ENCODE measurements at places on chromosomes 6 and 20. TPM values are rescaled to one million over a fixed set of nuclear protein-coding genes. Genes with fewer than 3 reads are reported as not detected.

GSTA2 gene
- total RNA-seq, result not detected

ADGRF4 gene
- total RNA-seq, result not detected

GSTA3 gene
- total RNA-seq, result not detected

PEDS1 gene
- 22.6 TPM for total RNA-seq

SLC44A4 gene
- total RNA-seq, result 0.60 TPM

NRM gene
- total RNA-seq, result 15.0 TPM

MRPS18A gene
- total RNA-seq, result 26.1 TPM

WFDC2 gene
- 1.5 TPM for total RNA-seq

C20orf141 gene
- total RNA-seq, result not detected

DNA sequence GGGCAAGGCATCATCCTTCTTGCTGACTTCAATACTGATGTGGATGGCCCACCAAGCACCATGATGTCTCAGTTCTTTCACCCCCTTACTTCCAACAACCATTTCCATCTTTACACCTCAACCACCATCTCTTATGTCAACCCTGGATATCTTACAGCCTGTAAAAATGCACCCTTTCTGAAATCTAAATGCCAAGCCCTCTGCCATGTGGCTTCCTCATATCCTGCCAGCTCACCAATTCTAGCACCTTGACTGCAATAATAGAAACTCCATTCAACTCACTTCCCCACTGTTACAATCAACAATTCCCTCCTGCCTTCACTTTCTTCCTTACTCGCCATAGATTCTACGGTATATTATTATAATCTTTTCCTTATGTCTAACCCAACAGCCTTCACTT is 57.9 kb downstream of the LY86 start:
- no peak overlapping the region for H3K27ac ChIP-seq
- no peaks in the 10 kb centered on the region for H3K4me1 ChIP-seq
- H3K4me3 ChIP-seq, result no peak overlapping the region
- no peaks in the 10 kb centered on the region for H3K36me3 ChIP-seq

DNA sequence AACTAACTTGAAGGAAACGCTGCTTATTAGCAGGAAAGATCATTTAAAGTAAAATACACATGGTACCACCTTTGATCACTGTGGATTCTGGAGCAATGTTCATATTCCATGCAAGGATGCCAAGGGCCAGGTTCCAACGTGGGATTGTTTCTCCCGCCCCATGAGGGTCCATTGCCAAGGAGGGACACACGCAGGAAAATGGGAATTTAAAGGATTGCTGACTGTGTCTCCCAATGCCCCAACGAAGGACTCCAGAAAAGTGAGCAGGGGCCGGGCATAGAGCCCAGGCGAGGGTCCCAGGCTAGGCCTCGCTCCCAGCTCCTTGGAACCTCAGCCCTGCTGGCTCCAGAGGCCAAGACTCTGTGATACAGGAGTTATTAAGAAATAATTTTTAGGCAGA is 111.2 kb downstream of the DACT2 start:
- no peak overlapping the region for H3K4me3 ChIP-seq
- H3K27me3 ChIP-seq, result no peaks in the 10 kb centered on the region
- no peaks in the 10 kb centered on the region for H3K36me3 ChIP-seq
- DNase-seq, result no peak
- H3K4me1 ChIP-seq, result no peaks in the 10 kb centered on the region
- H3K27ac ChIP-seq, result no peak overlapping the region

- H3K36me3 ChIP-seq, result no peaks in the 10 kb centered on the region
- H3K27me3 ChIP-seq, result no peaks in the 10 kb centered on the region
- no peaks in the 10 kb centered on the region for H3K4me1 ChIP-seq
- H3K4me3 ChIP-seq, result peak overlapping the region; percentile 12
Measured at GRCh38 chr20:33667245-33667675, 517 bp downstream of the ACTL10 start.

DNA sequence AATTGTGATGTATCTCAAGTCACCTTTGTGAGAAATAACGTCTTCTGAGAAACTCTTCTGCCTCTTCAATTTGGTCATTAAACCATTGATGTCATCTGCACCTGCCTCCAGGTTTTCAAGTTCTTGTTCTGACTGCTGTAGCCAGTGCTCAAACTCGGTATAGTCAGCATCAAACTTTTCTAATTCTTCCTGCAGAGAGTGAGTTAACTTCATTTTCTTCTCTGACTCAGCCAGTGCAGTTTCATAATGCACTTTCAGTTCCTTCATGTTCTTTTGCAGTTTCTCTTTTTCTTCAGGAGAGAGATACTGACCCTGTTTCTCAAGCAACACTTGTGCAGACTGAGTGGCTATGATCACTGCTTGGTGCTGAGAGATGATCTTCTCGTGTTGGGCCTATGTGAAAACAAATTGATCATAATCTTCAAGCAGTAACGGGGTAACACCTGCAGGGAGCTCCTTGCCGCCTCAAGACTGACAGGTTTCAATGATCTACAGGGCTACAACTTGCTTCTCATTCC is 48.8 kb downstream of the DST start:
- H3K27me3 ChIP-seq, result no peaks in the 10 kb centered on the region
- no peak for DNase-seq
- H3K36me3 ChIP-seq, result peaks cover 6% of the 10 kb centered on the region
- H3K4me1 ChIP-seq, result no peaks in the 10 kb centered on the region

DNA sequence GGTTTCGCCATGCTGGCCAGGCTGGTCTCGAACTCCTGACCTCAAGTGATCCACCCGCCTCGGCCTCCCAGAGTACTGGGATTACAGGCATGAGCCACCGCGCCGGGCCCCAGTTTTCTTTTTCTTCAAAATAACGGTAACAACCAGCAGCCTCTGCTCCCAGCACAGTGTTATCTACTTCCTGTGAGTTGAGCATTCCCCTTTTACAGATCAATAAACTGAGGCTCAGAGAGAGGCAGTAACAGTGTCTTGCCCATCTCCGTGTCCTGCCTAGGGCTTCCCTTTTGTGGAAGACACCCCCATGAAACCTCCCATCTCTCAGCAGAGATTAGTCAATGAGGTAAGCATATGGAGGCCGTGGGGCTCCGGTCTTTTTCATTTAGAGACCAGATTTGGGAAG is 29.6 kb downstream of the BPIFB1 start:
- DNase-seq, result no peak
- no peak overlapping the region for H3K4me3 ChIP-seq
- no peaks in the 10 kb centered on the region for H3K36me3 ChIP-seq
- no peaks in the 10 kb centered on the region for H3K4me1 ChIP-seq

GRCh38 chr20:38871560-38871953 is 54.7 kb upstream of the FAM83D start:
- no peak for DNase-seq
- no peaks in the 10 kb centered on the region for H3K36me3 ChIP-seq
- H3K4me3 ChIP-seq, result no peak overlapping the region
- H3K27ac ChIP-seq, result no peak overlapping the region
- no peaks in the 10 kb centered on the region for H3K27me3 ChIP-seq

DNA sequence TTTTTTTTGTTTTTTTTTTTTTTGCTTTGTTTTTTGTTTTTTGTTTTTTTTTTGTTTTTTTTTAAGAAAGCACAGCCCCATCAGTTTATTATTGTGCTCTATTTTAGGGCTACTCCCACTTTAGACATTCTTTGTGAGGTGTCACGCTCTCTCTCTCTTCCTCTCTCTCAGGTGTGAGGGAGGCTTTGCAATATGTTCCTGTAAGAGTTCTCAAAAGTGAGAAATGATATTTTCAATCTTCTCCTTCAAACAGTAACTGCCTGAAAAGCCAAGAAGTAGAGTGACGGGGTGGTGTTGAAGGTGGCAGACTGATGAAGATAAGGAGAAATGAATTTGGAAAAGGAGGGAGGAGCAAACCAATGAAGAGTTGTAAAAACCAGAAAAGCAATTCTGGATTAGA is 28.3 kb upstream of the HDAC2 start:
- no peaks in the 10 kb centered on the region for H3K4me1 ChIP-seq
- DNase-seq, result no peak
- no peaks in the 10 kb centered on the region for H3K36me3 ChIP-seq
- H3K27ac ChIP-seq, result no peak overlapping the region
- H3K4me3 ChIP-seq, result no peak overlapping the region
- no peaks in the 10 kb centered on the region for H3K27me3 ChIP-seq

GRCh38 chr6:135008941-135009290 is 45.7 kb downstream of the HBS1L start:
- H3K27ac ChIP-seq, result no peak overlapping the region
- H3K36me3 ChIP-seq, result no peaks in the 10 kb centered on the region
- no peak for DNase-seq
- no peaks in the 10 kb centered on the region for H3K27me3 ChIP-seq
- no peak overlapping the region for H3K4me3 ChIP-seq

DNA sequence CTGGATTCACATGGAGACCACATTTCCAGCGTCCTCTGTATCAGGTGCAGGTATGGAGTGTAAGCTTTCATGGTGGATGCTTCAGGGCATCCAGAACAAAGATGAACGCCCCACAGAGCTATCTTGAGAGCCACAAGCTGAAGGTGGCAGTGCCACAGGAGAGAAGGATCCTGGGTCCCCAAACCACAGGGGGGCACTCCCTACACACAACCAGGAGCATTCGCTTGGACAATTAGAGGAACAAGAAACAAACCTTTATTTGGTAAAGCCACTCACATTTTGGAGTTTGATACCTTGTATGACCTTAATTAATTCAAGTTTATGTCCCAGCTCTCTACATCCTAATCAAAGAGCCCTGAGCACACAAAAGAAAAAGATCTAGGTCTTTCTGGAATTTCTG is 406.3 kb downstream of the PREX1 start:
- no peaks in the 10 kb centered on the region for H3K4me1 ChIP-seq
- H3K36me3 ChIP-seq, result no peaks in the 10 kb centered on the region
- H3K27me3 ChIP-seq, result no peaks in the 10 kb centered on the region
- no peak for DNase-seq

DNA sequence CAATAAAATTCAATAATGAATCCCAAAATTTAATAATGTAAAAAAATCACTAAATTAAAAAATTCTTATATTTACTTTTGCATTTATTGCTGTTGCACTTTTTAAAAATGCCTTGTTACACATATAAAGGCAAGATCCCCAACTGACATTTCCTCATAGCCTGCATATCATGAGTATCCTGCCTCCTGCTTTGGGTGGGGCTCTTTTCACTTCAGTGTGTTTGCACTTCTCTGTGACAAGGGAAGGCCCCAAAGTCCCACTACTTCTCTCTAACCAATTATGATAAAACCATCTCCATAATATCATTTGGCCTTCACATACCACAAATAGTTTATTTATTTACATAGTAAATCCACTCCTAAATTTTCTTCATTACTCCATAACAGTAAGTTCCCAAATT is 446.1 kb upstream of the MARCKS start:
- H3K27me3 ChIP-seq, result no peaks in the 10 kb centered on the region
- no peak for DNase-seq

GRCh38 chr6:21831521-21832291 is 238.2 kb downstream of the SOX4 start:
- no peak overlapping the region for H3K4me3 ChIP-seq
- no peaks in the 10 kb centered on the region for H3K27me3 ChIP-seq
- peaks cover 3% of the 10 kb centered on the region for H3K4me1 ChIP-seq
- H3K36me3 ChIP-seq, result no peaks in the 10 kb centered on the region
- no peak overlapping the region for H3K27ac ChIP-seq

DNA sequence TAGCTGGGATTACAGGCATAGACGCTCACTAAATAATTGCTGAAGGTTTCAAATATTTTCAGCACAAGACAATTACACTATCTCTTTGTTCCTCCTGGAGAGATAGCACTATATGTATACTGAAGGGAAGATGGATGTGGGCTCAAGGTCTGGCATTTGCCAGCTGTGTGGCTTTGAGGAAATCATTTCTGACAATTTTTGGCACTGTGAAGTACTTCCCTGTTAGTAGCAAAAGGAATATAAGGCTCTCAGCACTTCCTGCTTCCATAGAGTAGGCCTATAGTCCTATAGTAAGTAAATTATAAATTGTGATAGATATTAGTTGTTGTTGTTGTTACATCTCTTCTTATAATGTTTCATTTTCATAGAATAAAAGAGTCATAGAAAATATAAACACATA is 271.1 kb downstream of the SAMD5 start:
- H3K36me3 ChIP-seq, result no peaks in the 10 kb centered on the region
- H3K4me1 ChIP-seq, result no peaks in the 10 kb centered on the region

DNA sequence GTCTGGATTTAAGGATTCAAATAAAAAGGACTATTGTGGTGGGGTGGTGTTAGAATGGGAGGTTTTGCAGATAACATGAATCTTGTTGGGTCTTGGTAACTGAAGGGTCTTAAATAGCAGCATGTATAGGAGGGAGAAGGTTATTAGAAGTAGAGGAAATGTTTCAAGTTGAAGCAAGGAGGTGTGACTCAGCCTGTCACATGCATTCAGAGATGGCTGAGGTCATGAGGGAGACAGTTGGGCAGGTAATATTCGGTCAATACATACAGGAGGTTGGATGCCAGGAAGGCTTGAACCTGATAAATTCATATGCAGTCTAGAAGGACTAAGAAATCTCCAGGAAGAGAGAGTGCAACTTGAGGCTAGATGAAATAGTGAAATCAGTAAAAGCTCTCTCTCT is 6.1 kb downstream of the KLHL31 start:
- no peak overlapping the region for H3K27ac ChIP-seq
- DNase-seq, result no peak
- no peaks in the 10 kb centered on the region for H3K36me3 ChIP-seq
- no peak overlapping the region for H3K4me3 ChIP-seq
- H3K4me1 ChIP-seq, result no peaks in the 10 kb centered on the region

- no peak for DNase-seq
- no peak overlapping the region for H3K4me3 ChIP-seq
- no peak overlapping the region for H3K27ac ChIP-seq
- H3K36me3 ChIP-seq, result no peaks in the 10 kb centered on the region
Measured at GRCh38 chr20:48897305-48898010, 24.1 kb upstream of the ARFGEF2 start.

- no peaks in the 10 kb centered on the region for H3K27me3 ChIP-seq
- no peaks in the 10 kb centered on the region for H3K36me3 ChIP-seq
- H3K4me3 ChIP-seq, result peak within 1 kb of the TSS; percentile 82
- H3K27ac ChIP-seq, result peak within 1 kb of the TSS; percentile 62
- H3K4me1 ChIP-seq, result no peaks in the 10 kb centered on the region
- DNase-seq, result peak; percentile 88
Measured at GRCh38 chr20:25247956-25248785, at the start of gene PYGB. Gene PYGB, plus strand, starts transcription at chr20:25248085. Its CDS starts 94 bp downstream, at chr20:25248179.

GRCh38 chr6:127900935-127901334 is at the start of gene THEMIS:
Gene THEMIS, minus strand, starts transcription at chr6:127901058. Its CDS starts 126 bp downstream, at chr6:127900932.
- H3K27ac ChIP-seq, result no peak within 1 kb of the TSS
- H3K4me3 ChIP-seq, result no peak within 1 kb of the TSS
- no peaks in the 10 kb centered on the region for H3K36me3 ChIP-seq
